ENCODE measurements at places on chromosomes 6 and 20.

- no peak for DNase-seq
Observed at GRCh38 chr6:169573883-169574282, 127.9 kb downstream of the WDR27 start.

DNA sequence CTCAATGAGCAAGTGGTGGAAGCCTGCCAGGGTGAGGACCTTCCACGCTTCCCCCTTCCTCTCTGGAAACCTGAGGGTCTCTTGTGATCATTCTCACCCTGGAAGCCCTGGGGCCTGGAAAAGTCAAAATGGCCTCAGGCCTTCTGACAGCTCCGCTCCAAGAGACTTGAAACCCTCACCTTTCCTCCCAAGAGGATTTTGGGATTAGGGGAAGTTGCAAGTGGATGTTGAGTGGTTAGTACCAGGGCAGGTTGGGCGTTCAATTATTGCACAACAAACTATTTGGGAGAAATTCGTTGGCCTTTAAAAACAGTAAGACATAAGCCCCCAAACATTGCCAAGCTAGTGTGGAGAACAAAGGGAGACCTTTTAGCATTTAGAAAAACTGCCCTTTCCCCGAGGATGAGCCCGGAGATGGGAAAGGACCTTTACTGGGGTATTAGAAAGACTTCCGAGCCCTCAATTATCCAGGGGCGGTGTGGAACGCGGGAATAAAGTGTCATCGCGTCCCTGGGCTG lies 4.7 kb downstream of the NKX2-2 start:
- DNase-seq, result no peak

- peak; percentile 70 for DNase-seq
Observed at GRCh38 chr6:3119040-3119723, 671 bp downstream of the BPHL start.

DNA sequence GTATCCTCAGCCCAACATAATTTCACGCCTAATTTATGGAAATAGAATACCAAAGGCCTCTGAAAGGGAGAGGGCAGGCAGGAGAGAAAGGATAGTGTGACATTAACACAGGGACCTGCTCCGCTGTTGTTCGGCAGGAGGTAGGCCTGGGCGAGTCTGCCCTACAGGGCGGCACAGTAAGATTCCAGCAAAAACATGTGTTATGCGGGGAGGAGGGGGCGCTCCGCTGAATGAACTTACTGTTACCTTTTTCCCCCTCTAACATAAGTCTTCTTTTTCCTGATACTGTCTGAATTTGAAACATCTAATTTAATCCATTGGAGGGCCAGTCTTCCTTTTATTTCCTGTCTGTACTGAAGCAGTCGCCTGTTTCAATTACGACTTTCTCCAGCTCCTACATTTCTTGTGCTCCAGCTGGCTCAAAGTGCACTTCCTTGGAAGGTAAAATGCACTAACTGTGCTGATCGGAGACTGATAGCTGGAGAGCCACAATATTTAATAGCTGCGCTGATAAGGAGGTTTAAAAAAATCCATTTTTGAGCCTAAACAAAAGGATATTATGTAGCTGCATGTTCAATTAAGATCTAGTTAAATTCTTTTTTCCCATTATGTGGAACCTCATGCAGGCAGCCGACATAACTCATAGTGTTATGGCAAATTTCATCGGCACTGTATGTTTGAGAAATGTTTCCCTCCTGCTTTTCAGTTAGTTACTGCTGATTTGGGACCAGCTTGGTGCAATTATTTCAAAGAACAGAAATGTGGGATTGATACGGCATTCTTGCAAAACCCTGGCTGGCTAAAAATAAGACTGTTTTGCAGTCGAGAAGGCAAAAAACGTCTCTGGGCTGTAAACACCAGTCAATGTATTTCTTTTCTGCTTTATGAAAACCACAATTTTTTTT lies 193.0 kb downstream of the FOXC1 start:
- DNase-seq, result no peak

GRCh38 chr6:43831191-43831590 lies 61.2 kb downstream of the VEGFA start:
- no peak for DNase-seq

Data from OCI-M1 (cell line).